LHCN-M2 (cell line): ENCODE measurements at places on chromosomes 16 and 17.

GRCh38 chr17:46074540-46074939 lies 75.5 kb downstream of the STH start:
- no peak for DNase-seq

DNA sequence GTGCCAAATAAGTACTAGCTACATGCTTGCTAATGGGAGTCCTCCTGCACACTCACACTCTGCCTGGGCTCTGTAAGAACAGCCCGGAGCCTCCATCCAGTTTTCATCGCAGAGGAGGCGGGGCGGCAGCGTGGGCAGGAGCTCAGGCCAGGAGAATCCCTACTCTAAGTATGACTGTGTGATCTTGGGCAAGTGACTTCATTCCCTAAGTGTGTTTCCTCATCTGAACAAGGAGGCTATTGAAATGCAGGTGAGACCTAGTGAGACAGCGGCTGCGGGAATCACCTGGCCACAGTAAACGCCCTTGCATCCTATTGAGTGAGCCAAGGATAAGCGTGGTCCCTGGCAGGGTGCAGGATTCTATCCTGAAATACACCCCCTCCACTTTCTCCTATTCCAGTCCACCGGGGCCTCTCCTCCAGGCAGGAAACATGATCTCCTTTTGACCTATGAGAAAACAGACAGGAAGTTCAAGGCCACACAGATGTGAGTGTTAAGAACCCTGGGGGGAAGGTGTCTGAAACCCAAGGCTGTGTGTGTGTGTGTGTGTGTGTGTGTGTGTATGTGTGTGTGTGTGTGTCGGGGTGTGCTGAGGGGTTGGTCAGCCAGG lies 5.2 kb upstream of the RAI1 start:
- DNase-seq = no peak

- no peak for DNase-seq
These were observed 51.4 kb upstream of the ENDOV start for GRCh38 chr17:80363518-80364090.

GRCh38 chr17:28261219-28261618 lies 57.8 kb upstream of the TMEM97 start:
- no peak for DNase-seq

DNA sequence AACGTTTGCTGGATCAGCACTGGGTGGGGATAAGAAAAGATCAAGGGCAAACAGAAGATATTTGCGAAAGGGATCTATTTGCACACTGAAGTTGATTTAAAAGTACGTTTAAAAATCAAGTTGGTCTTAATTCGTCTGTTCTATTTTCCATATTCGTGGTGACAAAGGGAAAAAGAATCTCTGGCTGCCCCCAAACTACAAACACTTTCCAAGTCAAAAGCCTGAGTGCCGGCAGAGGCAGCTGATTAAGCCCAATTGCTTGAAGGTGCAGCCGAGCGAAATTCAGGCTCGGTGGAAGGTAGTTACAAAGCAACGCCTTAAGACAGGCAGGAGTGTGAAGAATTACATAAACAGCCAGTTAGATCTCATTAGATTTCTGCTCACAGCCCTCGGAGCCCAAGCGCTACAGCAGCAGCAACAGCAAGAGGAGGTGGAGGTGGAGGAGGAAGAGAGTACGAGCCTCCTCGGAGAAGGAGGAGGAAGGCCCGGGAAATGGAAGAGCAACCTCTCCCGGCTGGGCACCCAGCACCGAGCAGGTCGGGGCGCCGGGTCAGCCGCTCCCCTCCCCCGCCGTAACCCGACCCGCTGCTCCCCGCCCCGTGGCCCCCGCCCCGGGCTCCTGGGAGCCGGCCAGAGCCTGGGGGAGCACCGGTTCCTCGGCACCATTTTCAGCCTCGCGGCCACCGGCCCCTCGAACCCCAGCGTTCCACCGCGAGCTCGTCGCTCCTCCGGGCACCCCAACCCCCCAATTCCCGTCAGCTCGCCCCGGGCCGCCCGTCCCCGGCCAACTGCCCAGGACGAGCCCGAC lies 890 bp downstream of the TOB1 start:
- DNase-seq = peak; percentile 36

- DNase-seq = no peak
These were observed 87.3 kb upstream of the IRX5 start for GRCh38 chr16:54843424-54843750.

- DNase-seq = no peak
These were observed 5.7 kb downstream of the RMI2 start for GRCh38 chr16:11350921-11351335.

- DNase-seq = peak; percentile 43
These were observed 151.2 kb upstream of the TBX2 start for GRCh38 chr17:61248399-61248798.

GRCh38 chr16:88983771-88984687 lies 7.0 kb upstream of the CBFA2T3 start:
- no peak for DNase-seq

GRCh38 chr17:37742762-37743611 lies 1.9 kb downstream of the HNF1B start:
- no peak for DNase-seq

DNA sequence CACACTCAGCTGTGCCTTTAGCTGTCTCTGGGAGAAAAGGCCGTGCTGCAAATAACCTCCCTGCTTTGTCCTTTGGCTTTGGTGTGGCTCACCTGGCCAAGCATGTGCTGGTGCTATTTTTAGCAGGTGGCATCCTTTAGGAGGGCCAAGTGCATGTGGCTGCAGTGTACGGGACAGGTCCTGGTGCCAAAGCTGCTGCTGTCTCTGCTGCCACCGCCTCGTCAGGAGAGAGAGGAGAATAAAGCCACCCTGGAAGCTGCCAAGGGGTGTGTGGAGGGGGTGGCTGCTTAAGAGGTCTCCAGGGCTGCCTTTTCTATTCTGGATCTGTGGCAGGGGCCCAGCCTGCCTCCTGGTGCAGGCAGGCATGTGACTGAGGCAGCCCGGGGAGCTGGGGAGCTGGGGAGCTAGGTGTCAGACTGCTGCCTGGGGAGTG lies 6.2 kb downstream of the AKAP1 start:
- DNase-seq = no peak

DNA sequence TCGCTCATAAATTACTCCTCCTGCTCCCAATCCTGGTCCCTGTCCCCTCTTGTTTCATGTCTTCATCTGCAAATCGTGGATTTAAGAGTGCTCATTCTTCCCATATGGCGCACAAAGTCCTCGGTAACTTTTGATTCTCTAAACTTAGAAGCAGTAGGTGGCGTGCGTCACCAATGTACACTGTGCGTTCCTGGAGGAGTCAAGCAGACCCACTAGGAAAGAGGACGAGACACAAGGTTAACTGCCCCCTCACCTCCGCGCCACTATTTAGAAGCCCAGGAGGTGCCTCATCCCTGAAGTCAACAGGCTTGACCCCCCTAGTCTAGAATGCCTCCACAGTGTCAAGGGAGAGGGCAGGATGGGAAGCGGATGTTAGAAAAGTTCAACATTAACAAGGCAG lies 2.9 kb downstream of the SLC13A5 start:
- no peak for DNase-seq

GRCh38 chr17:76909971-76910760 lies 42.0 kb downstream of the MGAT5B start:
- DNase-seq = peak; percentile 10

GRCh38 chr17:40915721-40916256 lies 21.7 kb downstream of the KRT23 start:
- DNase-seq = peak; percentile 51

DNA sequence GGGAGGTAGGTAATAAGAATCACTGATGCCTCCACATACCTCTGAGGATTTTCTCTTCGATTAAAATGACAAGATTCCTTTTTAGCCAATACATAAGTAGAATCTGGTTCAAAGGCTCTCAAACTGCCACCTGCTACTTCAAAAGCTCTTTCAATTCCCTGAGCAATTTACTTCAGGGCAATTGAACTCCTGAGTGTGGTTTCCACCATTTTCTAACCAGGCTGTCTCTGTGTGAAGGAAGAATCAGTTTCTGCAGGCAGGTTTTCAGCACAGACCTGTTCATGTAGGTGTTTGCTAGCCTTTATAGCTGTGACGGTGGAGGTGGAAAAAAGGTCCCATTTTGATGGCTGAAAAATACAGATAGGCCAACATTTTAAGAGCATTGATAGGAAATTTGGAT lies 18.2 kb upstream of the HS3ST3B1 start:
- no peak for DNase-seq
